ENCODE measurements at places on chromosomes 2 and 18.
A peak's percentile ranks its signal among the peaks of the same experiment; 100 is the strongest.

DNA sequence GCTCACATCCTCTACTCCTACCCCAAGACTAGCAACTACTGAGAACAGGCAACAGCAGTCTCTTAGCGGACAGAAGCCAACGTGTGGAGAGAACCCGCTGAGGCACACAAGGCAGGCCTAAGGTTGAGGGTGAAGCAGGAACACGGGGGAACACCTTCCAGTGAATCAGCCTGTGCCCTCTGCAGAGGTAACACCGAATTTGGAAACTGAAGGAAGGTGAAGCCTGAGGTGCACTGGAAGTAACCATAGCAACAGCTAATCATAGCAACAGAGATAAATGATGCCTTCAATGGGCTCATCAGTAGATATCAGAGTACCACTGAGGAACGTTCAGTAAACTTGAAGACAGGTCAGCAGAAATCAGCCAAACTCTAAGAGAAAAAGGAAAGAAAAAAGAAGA is 43.3 kb downstream of the OSBPL1A start:
- DNase-seq = no peak

GRCh38 chr2:205752296-205752820 is 70.1 kb downstream of the NRP2 start:
- no peak for DNase-seq

DNA sequence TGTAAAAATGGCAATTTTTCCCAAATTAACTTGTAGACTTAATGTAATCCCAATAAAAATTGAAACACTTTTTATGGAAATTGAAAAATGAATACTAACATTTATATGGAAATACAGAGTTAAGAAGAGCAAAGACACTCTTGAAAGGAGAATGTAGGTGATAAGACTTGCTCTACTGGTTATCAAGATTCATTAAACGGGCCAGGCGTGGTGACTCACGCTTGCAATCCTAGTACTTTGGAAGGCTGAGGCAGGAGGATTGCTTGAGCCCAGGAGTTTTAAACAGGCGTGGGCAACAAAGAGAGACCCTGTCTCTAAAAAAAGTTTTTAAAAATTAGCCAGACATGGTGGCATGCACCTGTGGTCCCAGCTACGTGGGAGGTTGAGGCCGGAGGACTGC is 29.5 kb upstream of the ZNF396 start:
- no peak for DNase-seq

DNA sequence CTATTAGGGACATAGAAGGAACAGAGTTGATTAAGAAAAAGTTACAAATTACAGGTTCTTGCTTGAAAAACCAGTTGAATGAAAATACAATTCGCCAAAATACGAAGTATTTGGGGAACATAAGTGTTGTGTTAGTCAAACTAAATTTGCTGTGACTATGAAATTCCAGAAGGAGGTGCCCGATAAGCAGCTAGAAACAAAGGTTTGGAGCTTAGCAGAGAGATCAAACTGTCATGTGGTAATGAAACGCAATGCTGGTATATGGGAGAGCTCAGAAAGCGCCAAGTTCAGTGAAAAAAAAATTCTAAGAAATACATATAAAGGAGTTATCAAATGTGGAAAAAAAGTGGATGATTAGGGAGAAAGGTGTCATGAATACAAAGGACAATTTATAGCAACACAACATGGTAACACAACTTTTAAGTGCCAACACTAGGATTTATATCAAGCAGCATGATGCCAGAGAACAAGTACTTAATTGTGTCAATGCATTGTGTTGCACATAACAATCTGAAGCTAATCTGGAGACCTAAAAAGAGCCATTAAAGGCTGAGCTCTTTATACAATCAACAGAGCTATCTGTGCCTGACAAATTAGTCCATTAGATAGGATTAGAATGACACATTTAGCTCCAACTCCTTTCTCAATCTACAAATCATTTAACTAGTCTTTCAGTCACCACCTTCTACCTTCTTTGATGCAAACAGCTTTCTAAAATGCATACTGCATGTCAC is 31.2 kb downstream of the SMAD2 start:
- no peak for DNase-seq

DNA sequence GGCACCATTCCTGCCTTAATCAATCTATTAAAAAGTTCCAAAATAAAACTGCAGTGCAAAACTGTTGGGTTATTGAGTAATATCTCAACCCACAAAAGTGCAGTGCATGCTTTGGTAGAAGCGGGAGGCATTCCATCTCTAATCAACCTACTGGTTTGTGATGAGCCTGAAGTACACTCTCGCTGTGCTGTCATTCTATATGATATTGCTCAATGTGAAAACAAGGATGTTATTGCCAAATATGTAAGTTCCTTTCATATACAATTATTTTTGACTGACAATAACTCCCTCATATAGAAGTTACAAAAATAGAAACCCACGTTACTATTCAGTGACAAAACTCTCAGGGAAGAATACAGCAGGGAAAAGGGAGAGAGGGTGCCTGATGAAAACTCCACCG is 43.0 kb downstream of the OSGEPL1 start:
- DNase-seq = no peak

DNA sequence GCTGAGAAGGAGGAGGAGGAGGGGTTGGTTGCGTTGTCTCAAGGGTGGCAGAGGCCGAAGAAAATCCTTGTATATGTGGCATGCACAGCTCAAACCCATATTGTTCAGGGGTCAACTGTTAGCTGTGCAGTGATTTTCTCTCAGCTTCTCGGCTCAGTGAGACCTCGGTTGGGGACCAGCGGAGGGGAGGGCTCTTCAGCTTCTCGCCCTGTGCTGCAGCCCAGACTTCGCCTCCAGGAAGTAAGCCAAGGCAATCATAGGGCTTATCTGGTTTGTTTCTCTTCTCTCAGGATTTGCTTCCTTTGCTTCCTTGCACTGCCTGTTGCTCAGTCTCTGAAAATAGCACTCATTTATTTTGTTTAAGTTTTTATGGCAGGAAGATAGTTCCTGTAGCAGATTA is 85.5 kb downstream of the SOWAHC start:
- DNase-seq = peak; percentile 41

DNA sequence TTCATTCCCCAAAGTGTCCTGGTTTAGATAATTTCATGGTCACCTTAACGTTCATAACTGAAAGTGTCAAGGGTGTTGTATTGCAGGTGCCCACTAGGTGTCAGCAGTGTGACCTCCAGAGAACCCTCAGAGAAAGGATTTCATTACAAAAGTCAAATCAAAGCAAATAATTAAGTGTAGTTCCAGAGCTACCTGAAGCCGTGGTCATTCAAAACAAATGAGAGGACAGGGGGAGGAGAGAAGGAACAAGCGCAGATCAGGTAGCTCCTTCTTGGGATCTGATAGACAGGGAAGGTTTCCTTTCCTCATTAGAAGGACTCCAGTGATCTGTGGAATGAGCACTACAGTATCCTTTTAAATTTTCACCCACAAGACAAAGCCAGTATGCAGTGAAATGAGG is at the start of gene SLC9A4:
Gene SLC9A4, plus strand, starts transcription at position 207 of the 400 bp plus-strand sequence. CDS start 534 bp downstream, outside the sequence.
- peak; percentile 75 for DNase-seq

- peak; percentile 70 for DNase-seq
Observed at GRCh38 chr2:165874445-165875039, 79.0 kb downstream of the TTC21B start.

Measured in dermis blood vessel endothelial cell (primary cell).